ENCODE measurements at places on chromosomes 4 and X. TPM values are rescaled to one million over a fixed set of nuclear protein-coding genes. Genes with fewer than 3 reads are reported as not detected.

The MAOB gene
- total RNA-seq = 4.2 TPM

The EPGN gene
- 92.6 TPM for total RNA-seq

The CD99 gene
- total RNA-seq = 354 TPM

The RNF150 gene
- total RNA-seq = 3.3 TPM

The ZIC3 gene
- total RNA-seq = not detected

The SUPT20HL2 gene
- not detected for total RNA-seq

The DACH2 gene
- total RNA-seq = not detected

The RBM47 gene
- total RNA-seq = 0.56 TPM

The MAGIX gene
- 4.2 TPM for total RNA-seq

The NLGN4X gene
- total RNA-seq = 0.46 TPM
